ENCODE measurements at places on chromosomes 5 and 9. TPM values are rescaled to one million over a fixed set of nuclear protein-coding genes. Genes with fewer than 3 reads are reported as not detected.

Gene PPP3R2
- total RNA-seq, result not detected

Gene PLAA
- total RNA-seq, result 28.3 TPM

Gene SHISAL2B
- total RNA-seq, result not detected

Gene TPRN
- 14.7 TPM for total RNA-seq

Gene MSANTD3
- total RNA-seq, result 17.7 TPM

Gene SV2C
- total RNA-seq, result 0.03 TPM

Gene CDHR2
- 2.4 TPM for total RNA-seq

Gene NEUROG1
- total RNA-seq, result not detected

Gene ZFP2
- total RNA-seq, result 0.89 TPM

Gene FAM221B
- total RNA-seq, result not detected

Gene ZCCHC10
- total RNA-seq, result 22.8 TPM

Gene ASS1
- 4.1 TPM for total RNA-seq

Gene CHSY3
- total RNA-seq, result not detected

Gene ENTPD2
- total RNA-seq, result not detected

Gene ANKRD20A1
- total RNA-seq, result not detected

Measured in activated naive CD8-positive, alpha-beta T cell treated with anti-CD3 and anti-CD28 coated beads, Interleukin-2, amount 10 ng/mL, durations not matched to agents 7 days and 5 days (primary cell).